Stimulated activated CD4-positive, alpha-beta T cell treated with anti-CD3 and anti-CD28 coated beads, Interleukin-4, amount 100 ng/mL, for 4 hours (primary cell): ENCODE measurements at places on chromosomes 1 and 21.

GRCh38 chr1:18913065-18913835, 10.9 kb upstream of the ALDH4A1 start:
- peak; percentile 61 for DNase-seq

GRCh38 chr1:152162792-152163463, 3.9 kb upstream of the RPTN start:
- no peak for DNase-seq

DNA sequence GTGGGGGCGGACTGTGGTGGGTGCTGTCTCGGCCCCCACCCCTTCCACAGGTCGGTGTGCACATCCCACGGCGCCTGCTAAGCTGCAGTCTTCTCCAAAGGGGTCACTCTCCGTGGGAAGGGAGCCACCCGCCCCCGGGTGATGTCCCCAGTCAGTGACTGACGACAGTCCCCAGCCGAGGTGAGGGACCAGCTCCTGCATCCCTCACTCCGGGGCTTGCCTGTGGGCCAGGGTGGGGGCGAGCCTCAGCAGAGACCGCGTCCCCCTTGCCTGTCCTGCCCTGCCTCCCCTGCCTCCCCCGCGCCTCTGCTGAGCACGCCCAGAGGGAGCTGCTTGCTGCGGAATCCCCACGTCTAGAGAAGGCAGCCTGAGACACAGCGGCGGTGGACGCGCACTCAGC, 35.9 kb upstream of the PDE9A start:
- no peak for DNase-seq

DNA sequence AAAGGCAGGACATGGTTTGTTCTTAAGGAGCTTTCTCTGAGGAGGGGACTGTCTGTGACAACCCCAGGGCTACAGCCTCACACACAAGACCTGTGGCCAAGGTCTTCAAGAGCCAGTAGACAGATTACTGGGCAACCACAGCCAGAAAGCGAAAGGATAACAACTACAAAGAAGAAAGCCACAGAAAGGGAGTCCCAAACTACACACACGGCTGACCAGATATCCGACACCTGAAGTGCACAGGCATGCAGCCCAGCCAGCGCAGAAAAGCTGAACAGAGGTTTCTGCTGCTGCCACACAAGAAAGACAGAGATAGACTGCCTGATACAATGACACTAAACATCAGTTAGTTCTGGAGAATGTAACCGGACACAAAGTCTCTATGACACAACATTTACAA, 21.4 kb upstream of the NADK start:
- DNase-seq: no peak

GRCh38 chr1:14741532-14741931, 143.0 kb downstream of the KAZN start:
- DNase-seq: no peak

GRCh38 chr1:8544644-8545043, 226.7 kb downstream of the SLC45A1 start:
- no peak for DNase-seq

- DNase-seq: no peak
Observed at GRCh38 chr1:94418664-94419655, 771 bp downstream of the ABCD3 start.

DNA sequence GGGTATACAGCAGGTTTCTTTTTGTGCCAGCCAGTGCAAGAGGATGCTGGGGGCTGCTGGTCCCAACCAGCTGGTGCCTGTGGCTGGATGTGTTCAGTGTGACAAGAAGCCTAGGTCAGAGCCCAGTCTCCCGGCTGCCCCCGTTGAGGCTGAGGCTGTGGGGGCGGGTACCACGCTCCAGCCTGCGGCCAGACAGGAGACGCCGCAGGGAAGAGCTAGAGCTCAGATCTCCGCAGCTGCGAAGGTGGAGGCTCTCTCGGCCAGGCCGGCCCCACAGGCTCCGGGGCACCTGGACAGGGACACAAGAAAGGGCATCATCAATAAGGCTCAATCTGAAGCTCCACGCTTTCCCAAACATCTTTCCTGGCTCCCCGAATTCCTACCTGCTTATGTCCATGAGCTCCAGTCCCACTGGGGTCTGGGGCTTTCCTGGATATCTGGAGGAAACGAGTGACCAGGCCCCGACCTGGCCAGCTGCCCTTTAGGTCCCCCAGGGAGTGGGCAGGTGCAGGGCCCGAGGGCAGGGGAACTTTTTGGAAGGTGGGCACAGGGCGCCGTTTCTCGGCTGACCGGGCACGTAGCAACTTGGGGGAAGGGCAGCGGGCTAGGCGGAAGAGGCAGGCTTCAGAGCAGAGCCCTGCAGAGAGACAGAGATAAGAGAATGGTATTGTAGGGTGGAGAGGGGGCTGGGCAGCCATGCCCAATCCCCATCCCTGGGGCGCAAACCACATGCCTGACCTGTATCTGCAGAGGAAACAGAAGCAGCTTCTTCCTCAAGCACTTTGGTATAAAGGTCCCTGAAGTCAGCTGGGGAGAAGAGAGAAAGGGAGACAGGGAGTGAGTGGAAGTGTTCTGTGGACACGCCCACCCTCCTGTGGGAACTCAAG, 7.4 kb downstream of the ENTREP3 start:
- no peak for DNase-seq

GRCh38 chr1:46757247-46757955, 38.5 kb upstream of the EFCAB14 start:
- no peak for DNase-seq

GRCh38 chr21:14766241-14766640, 220.1 kb upstream of the SAMSN1 start:
- no peak for DNase-seq
